ENCODE measurements at places on chromosomes 11 and 22.

DNA sequence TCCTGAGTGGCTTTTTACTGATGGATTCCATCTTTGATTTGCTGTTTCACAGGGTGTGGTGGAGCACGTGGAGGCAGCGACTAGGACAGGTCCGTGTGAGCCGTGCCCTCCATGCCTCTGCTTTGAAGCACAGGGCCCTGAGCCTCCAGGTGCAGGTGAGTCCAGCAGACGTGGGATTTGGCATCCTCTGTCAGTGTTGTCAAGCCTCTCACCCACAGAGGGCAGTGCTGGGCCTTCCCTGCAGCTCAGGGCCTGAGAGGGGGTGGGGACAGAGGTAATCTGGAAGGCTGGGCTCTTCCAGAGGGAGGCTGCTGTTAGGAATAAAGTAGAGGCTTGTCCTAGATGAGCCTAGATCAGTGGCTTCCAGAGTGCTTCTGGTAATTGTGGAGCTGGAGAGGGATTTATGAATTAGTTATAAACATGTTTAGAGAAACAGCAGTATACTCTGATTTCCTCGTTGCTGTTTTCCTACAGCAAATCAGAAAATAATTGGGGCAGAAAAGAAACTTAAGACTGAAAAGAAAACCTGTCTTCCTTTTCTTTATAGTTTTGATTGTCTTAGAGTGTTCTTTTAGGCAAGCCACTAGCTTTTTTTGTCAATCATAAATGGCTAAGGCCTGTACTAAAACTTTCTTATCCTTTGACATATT is 65.0 kb downstream of the SFI1 start:
- DNase-seq: peak; percentile 26

GRCh38 chr22:36344106-36344827 is 43.5 kb downstream of the MYH9 start:
- DNase-seq: no peak

DNA sequence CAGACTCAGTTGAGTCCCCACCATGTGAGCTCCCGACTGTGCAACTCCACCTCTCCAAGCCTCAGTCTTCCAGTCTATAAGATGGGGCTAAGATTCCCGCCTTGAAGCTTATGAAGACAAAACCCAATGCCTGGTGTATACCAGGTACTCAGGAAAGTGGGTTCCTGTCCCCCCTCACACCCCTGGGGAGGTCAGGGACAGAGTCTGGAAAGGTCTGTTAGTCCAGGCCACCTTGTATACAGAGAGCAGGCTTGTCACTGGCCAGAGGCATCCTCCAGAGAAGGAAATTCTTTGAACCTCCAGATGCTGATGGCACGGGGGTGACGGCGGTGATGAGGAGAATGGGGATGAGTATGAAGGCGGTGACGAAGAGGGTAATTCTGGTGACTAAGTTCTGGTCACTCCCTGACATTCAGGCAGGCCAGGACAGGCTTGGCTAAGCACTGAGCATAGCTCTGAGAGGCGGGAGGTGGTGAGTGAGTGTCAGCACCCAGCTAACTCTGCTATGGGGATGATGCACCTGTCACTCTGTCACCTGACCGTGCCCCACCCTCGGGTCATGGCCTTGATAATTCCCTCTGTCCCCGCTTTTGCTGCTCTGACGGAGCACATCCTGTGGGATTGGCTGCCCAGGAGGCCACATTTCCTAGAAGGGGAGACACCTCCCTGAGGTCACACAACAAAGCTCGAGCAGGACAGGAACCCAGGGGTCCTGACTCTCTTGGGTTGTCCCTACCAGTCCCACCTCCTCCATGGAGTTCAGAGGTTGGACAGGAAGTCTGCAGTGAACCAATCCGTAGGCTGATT is 30.9 kb upstream of the CSNK1E start:
- no peak for DNase-seq

DNA sequence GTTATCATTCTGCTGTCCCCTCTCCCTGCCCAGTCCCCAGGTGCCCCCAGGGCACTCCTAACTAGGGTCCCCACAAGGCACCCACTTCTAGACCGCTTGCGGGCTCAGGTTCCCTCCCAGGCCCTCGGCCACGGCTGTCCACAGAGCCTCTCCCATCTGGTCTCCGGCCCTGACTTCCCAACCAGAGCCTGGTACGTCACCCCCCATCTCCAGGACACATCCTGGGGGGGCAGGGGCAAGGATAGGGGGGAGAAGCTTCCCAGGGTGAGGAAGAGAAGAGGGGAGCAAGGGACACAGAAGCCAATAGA is 457 bp downstream of the SSTR3 start:
- DNase-seq: no peak

- DNase-seq: no peak
Observed at GRCh38 chr22:47062126-47062525, 299.7 kb downstream of the TBC1D22A start.

DNA sequence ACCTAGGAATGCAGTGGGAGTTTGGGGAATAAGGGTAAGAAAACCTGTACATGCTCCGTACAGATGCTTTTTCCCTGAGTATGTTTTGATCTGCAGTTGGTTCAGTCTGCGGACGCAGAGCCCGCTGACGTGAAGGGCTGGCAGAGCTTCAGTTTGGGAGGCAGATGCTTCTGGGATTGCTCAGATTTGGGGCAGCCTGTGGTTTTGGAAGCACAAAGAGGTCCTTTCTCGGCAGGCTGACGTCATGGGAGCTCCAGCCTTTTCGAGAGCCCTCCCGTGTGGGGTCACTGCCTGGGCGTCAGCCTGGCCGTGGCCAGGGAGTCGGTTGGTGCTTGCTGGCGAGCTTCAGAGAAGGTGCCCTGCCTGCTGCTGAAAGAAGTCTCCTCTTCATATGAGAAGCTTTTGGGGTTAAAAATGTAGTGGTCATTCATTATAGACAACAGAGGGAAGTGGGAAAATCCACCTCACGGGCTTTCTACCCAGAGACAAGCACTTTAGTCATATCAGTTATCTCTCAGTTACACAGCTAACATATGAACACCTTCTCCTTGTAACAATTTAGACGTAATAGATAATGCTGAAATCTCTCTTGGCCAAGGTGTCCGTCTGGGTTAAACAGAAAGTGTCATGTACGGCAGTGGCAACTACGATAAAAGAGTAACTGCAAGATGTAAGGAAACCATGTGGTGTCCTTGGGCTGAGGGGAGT is 26.8 kb downstream of the TPCN2 start:
- DNase-seq: no peak

DNA sequence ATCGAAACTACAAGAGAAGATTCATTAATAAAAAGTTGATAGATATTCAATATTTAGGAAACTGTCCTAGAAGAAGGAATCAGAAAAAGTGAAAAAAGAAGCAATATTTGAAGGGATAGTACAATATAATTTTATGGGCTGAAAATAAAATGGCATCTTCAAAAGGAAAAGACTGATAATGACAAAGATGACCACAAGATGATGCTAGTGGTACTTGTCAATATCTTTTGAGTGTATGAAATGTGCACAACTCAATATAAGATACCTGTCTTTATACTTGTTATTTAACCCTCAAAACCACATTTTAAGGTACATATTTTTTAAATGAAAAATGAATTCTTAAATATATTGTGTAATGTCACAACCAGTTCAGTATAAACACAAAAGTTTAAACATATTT is 1059.6 kb upstream of the RAG2 start:
- DNase-seq: no peak

DNA sequence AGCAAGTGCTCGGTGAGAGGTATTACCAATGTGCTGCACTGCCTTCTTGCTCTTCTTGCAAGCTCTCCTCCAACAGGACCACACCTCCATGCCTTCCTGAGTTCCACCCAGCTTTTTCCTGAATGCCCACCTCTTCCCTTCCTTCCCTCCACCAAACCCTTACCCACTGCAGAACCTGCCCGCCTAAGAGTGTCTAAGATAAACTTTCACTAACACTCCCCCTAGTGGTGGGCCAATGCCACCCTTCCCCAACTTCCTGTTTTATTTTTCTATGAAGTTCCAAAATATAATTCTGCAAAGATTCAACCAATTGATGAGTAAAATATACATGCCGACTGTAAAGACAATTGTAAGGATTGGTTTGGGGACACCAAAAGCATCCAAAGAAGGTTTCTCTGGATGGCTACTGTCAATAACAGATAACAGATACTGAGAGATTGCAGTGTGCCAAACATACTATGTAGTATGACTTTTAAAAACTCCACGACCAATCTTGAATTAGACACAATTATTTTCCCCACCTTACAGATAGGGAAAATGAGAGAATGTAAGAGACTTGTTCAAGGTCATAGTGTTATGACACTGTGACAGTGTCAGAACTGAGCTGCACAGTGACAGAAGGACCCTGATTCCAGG is 38.6 kb upstream of the BMAL1 start:
- no peak for DNase-seq

DNA sequence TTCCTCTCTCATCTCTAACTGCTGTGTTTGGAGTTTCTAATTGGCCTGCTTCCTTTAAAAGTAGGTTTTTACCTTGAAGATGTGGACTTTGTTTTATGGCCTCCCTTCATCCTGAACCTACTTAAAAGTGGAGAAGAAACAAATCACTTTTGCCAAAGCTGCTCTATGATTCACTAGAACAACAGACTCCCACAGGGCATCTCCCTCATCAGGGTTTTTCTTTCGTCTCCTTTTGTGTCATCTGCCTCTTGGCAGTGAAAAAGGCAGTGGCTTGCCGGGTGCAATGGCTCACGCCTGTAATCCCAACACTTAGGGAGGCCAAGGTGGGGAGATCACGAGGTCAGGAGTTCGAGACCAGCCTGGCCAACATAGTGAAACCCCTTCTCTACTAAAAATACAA is 186.6 kb upstream of the MTNR1B start:
- DNase-seq: no peak

GRCh38 chr22:30266445-30267381 is at the start of gene OSM:
OSM (minus strand) TSS chr22:30266851; CDS start chr22:30266799, 52 bp downstream.
- no peak for DNase-seq

- peak; percentile 71 for DNase-seq
Observed at GRCh38 chr22:40009951-40010671, 15.4 kb downstream of the FAM83F start.

- no peak for DNase-seq
Observed at GRCh38 chr11:45382133-45382878, 96.2 kb upstream of the SYT13 start.

DNA sequence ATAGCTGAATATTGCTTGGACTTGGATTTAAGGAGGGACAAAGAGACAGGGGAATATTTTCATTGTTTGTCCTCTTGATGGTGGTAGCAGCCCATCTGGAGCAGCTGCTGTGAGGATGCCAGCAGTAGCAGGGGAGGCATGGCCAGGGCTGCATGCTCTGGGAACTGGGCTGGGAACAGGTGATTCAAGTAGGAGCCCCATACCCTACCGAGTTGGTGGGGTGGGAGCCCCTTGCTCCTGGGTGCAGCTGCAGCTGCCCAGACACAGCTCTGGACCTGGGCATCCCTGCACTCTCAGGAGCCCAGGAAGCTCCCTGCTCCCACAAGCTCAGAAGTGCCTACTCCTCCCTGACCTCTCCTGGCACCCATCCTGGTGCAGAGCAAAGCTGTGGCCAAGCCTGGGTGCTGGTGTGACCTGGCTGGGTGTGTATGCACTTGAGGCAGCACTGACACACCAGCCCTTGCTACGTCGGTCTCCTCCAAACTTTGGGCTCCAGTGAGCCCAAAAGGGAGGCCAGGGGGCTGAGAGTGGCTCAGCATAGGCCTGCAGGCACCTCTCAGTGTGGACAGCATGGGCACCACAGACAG is 341.8 kb upstream of the CCDC179 start:
- DNase-seq: no peak

DNA sequence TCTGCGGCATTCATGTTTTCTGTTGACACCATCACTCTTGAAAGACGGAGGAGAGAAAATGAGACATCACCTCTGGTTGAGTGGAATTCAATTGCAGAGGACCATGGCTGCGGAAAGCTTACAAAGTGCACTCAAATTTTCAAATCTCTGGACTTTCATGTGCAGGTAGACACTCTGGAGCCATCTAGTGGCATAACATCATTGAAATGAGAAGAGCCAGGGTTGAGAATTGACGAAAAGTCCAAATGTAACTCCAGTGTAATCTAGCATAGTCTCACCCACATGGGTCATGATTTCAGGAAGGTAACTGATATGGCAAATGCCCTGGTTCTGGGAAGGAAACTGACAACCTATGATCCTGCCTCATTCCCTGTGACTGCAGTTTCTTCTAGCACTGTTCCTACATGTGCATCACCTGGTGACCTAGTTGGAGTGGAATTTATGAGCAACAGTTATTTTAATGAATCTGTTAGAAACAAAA is 687.8 kb downstream of the KCNA4 start:
- no peak for DNase-seq

GRCh38 chr11:65132238-65132987 is 1.9 kb downstream of the SYVN1 start:
- DNase-seq: no peak

GRCh38 chr11:23873406-23873805 is 623.4 kb upstream of the LUZP2 start:
- DNase-seq: no peak

GRCh38 chr11:110362971-110363509 is 66.6 kb upstream of the RDX start:
- peak; percentile 82 for DNase-seq

GRCh38 chr11:32090545-32091370 is at the start of gene RCN1:
RCN1 (plus strand) TSS chr11:32091074; CDS start chr11:32091197, 123 bp downstream.
- DNase-seq: no peak

GRCh38 chr11:15602785-15603567 is 488.3 kb downstream of the INSC start:
- DNase-seq: no peak

- DNase-seq: no peak
Observed at GRCh38 chr11:69352715-69353319, 58.9 kb downstream of the MYEOV start.

DNA sequence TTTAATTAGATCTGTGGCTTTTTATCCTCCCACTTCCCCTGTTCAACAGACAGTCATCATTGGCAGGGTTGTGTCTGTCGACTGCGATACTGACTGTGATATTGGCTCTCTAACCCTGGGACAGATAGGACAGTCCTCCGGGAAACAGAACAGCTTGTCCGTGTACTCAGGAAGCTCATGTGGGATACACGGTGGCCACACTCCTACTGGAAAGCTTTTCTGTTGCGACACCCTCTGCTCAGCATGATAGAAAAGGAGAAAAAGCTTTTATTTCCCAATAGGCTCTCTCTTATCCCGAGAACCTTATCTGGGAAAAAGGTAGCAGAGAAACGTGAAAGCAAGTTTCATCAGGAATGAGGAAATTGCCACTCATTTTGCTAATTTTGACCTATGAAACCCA is 60.4 kb upstream of the HSPA8 start:
- no peak for DNase-seq

DNA sequence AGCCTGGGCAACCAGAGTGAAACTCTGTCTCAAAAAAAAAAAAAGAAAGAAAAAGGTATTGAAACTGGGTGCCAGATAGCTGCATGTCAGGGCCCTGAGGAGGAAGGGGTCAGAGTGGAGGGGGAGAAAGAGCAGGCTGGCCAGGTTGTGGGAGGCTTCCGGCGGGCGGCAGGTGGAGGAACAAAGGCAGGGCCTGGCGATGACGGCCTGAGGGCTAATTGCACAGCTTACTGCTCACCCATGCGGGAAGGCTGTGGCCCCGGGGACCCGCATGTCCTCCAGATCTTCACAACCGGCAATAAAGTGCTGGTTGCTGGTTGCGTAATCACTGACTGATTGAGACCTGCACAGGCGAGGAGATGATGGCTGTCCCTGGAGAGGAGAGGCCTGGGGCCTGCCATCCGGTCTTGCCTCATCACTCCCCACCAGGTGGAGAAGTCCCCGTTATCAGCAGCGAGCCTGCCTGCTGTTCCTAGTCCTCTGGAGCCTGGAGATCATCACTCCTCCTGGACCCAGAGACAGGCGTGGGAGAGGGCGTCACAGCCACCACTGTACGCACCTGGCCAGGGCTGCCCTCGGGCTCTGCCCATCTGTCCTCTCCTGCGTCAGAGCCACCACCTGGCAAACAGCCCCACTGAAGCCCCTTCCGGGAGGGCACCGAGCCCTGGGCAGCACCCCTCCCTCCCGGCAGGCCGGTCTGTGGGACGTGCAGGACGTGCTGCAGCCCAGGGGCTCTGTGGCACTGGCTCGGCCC is 18.7 kb downstream of the H19 start:
- DNase-seq: no peak
